NCI-H2107 (cell line): ENCODE measurements at places on chromosomes 7 and 10.
A peak's percentile ranks its signal among the peaks of the same experiment; 100 is the strongest.

DNA sequence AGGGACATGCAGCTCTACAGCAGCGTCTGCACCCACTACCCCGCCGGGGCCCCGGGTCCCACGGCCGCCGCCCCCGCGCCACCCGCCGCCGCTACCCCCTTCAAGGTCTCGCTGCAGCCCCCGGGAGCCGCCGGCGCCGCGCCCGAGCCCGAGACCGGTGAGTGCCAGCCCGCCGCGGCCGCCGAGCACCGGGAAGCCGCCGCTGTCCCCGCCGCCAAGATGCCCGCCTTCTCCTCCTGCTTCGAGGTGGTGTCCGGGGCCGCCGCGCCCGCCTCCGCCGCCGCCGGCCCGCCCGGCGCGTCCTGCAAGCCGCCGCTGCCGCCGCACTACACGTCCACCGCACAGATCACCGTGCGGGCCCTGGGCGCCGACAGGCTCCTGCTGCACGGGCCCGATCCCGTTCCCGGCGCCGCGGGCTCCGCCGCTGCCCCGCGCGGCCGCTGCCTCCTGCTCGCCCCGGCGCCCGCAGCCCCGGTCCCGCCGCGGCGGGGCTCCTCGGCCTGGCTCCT is 631 bp downstream of the OTUD1 start:
- no peak for DNase-seq

DNA sequence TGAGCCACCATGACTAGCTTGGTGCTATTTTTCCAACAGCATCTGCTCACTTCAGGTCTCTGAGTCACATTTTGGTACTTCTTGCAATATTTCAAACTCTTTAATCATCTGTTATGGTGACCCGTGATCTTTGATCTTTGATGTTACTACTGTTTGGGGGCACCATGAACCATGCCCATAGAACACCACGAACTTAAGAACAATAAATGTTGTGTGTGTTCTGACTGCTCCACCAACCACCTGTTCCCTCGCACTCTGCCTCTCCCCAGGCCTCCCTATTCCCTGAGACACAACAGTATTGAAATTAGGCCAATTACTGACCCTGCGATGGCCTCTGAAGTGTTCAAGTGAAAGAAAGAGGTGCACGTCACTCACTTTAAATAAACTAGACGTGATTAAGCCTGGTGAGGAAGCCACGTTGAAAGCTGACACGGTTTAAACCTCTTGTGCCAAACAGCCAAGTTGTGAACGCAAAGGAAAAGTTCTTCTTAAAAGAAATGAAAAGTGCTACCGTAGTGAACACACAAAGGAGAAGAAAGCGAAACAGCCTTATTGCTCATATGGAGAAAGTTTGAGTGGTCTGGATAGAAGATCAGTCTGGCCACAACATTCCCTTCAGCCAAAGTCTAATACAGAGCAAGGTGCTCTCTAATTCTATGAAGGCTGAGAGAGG is 27.2 kb upstream of the ATP6V0A4 start:
- DNase-seq, result no peak

DNA sequence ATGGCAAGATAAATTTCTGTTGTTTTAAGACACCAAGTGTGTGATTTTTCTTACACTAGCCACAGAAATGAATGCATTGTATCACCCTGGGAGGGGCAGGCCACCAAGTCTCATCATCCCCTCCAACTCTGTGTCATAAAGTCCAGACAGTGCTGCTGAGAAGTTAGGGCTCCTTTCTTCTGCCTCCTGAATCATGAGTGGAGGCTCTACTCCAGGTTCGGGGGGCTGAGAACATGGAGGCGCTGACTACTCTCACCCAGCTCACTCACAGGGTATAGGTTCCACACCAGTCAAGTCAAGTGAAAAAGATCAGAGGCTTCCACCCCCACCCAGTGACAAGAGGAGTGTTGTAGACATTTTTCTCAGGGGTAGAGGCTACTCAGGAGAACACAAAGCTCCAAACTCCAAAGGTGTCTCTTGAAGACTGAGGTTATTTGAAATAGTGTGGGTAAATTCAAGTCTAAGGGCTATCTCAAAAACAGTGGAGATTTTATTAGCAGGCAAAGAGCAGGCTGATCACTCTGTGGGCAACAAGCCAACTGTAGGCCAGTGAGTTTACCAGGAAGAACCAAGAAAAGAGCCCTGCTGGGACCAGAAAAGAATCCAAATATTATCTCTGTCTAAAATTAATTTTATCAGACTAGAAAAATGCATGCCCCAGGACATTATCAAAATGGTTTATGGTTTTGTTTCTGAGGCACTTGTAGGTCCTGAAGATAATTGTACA is 118.6 kb upstream of the RET start:
- no peak for DNase-seq

GRCh38 chr10:98028168-98028770 is 2.2 kb downstream of the CRTAC1 start:
- peak; percentile 36 for DNase-seq

GRCh38 chr7:71285571-71286145 is 153.7 kb downstream of the GALNT17 start:
- no peak for DNase-seq

DNA sequence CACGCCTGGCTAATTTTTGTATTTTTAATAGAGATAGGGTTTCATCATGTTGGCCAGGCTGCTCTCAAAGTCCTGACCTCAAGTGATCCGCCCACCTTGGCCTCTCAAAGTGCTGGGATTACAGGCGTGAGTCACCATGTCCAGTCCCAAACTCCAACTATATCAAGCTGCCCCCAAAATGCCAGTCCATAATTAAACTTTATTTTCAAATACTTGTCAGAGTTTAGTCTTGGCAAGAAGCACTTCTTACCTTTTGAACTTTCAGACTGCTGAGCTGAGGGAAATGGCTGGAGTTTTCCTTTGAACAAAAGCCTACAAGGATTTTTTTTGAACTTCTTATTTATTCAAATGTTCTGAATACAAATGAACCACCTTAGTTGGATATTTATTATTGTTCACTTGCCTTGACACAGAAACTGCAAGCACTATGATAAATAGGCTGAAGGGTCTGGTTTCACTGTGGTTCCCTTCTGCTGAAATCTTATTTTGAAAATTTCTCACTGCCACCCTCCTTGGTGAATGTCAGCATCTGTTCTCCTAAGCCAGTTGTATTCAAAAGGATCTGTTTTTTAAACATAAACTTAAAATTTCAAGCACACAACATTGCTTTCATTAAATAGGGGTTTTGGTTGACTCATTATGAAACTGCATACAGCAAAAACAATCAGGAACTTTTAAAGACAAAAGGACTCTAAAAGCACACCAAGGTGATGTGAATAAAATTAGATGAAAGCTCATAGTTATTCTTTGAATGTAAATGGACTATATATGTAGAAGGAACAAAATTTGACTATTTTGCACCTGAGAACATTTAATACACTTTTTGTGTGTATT is 101.7 kb upstream of the SLC26A5 start:
- no peak for DNase-seq

GRCh38 chr7:96686305-96686704 is 23.3 kb downstream of the SEM1 start:
- no peak for DNase-seq

DNA sequence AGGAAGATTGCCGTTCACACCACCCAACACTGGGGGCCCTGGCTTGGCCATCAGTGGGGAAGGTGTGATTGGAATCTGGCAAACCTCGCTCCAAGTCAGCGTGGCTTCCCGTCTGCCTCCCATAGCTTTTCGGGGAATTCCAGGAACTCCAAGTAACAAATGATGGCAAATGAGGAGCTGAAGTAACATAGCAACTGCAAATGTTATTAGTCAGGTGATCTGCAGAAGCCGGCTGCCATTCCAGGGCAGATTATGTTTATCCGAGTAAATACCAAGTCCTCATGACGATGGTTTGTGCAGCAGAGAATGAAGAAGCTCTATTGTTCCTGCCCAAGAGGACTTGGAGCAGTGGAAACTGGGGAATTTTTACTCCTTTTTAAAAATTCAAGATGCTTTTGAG is 270.5 kb upstream of the PODXL start:
- no peak for DNase-seq

DNA sequence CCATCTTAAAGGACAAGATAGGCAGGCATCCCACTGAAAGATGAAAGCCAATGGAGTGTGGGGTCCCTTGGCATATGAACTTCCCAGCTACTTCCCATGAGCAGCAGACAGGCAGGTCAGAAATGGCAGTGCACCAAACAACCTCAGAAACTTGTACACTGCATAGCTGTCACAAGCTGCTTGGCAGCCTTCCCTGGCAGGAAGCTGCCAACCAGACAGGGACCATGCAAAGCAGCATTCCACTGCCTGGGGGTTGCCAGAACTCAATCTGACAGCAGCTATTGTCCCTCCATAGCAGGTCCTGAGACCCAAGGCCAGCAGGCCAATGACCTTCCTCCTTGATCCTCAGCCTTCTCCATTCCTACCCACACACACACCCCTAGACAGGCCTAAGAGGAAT is 139.5 kb downstream of the PLCE1 start:
- no peak for DNase-seq

DNA sequence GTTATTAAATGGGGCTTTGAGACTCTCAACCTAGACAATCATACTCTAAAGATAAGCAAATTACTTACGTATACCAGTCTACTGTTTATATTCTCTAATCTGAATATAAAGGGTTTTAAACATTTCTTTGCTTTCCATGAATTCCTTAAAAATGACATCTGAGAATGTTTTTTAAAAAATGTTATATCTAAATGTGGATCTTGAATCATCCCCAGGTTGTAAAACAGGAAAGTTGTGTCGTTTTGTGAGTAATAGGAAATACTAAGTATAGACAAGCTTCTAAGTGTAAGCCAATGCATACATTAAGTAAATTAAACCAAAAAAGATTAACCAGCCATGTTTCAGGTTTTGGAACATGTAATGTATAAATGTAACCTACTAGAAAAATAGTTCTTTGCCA is 26.8 kb downstream of the ADD3 start:
- no peak for DNase-seq

- DNase-seq, result no peak
Observed at GRCh38 chr7:73700581-73701134, 17.3 kb downstream of the BUD23 start.

DNA sequence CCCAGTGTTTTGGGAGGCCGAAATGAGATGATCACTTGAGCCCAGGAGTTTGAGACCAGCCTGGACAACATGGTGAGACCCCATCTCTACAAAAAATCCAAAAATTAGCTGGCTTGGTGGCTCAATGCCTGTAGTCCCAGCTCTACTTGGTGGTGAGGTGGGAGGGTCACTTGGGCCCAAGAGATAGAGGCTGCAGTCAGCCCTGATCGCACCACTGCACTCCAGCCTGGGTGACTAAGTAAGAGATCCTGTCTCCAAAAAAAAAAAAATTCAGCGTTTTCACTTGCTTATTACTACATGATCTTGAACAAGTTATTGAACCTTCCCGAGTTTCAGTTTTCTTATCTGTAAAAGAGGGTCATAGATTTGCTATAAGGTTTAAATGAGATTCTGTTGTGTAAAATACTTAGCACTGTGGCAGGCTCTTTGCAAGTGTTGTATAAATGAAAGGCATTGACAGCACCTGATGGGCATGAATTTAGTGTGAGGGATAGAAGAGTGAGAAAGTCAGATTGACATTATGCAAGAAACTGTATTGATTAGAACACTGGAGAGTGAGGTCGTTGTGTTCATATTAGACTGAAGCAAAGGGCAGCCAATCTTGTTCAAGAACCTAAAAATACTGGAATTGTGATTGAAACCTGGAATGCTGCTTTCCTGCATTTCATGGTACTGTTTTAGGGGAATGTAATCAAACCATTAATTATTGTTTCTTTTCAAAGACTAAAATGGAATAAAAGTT is 136.8 kb downstream of the LCOR start:
- DNase-seq, result no peak

DNA sequence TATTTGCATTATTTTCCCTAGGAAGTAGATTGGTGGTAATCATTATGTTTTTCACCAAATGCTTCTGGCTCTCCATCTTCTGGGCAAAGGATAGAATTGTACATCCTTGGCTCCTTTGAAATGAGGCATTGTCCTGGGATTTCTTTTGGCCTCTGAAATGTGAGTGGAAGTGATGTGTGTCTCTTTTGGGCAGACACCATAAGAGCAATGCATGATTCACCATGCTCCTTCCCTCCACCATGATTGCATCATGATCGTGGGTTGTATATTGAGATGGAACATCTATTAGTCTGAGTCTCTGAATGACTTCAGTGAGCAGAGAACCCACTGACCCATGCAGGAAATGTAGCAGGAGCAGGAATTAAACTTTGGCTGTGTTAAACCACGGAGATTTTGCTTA is 49.2 kb downstream of the ADRA2A start:
- no peak for DNase-seq

GRCh38 chr10:76766682-76767081 is 870.9 kb downstream of the KCNMA1 start:
- no peak for DNase-seq

GRCh38 chr7:25223206-25223605 is 5.1 kb downstream of the NPVF start:
- DNase-seq, result no peak

GRCh38 chr7:124992851-124993562 is 63.4 kb upstream of the POT1 start:
- no peak for DNase-seq

- no peak for DNase-seq
Observed at GRCh38 chr7:123998921-123999320, 33.9 kb downstream of the TMEM229A start.

DNA sequence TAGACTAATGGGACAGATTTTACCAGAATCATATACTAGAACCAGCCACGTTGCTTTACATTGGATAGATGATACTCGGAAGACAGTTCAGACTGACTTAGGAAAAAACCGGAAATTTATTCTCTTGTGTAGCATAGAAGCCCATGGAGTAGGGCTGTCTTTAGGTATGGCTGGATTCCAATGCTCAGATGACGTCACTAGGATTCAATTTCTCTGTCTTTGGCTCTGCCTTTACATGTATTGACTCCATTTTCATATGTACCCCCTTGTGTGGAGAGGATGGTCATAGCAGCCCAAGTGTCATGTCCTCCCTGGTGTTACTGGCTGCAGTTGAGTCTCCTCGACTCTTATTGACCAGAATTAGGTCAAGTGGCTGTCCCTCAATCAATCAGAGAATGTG is 39.2 kb upstream of the SMNDC1 start:
- no peak for DNase-seq

DNA sequence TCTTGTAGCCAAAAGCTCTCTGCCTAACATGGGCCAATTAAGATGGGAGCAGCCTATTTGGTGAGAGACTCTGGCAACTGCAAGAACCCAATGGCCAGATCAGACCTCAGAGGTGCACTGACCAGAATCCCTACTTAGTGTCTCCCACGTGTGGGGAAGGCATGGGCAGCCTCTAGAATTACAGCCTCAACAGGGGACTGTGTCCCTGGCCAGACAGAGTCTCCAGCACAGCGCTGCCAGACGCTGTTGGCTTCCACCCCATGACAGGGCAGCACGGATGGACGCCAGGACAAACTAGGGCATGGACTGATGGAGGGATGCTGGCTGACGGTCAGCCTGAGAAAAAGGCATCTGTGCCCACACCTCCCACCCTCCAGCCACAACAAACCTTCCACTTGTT is 729.3 kb upstream of the AUTS2 start:
- no peak for DNase-seq

- no peak for DNase-seq
Observed at GRCh38 chr7:98872328-98872924, 2.6 kb upstream of the TMEM130 start.
